ENCODE measurements at places on chromosomes 1 and 21.

- no peak for DNase-seq
Measured at GRCh38 chr21:17460094-17460493, 52.7 kb upstream of the CXADR start.

- DNase-seq: peak; percentile 87
Measured at GRCh38 chr1:112524251-112524650, 15.5 kb downstream of the WNT2B start.

- no peak for DNase-seq
Measured at GRCh38 chr1:33332357-33332789, 11.5 kb upstream of the A3GALT2 start.

DNA sequence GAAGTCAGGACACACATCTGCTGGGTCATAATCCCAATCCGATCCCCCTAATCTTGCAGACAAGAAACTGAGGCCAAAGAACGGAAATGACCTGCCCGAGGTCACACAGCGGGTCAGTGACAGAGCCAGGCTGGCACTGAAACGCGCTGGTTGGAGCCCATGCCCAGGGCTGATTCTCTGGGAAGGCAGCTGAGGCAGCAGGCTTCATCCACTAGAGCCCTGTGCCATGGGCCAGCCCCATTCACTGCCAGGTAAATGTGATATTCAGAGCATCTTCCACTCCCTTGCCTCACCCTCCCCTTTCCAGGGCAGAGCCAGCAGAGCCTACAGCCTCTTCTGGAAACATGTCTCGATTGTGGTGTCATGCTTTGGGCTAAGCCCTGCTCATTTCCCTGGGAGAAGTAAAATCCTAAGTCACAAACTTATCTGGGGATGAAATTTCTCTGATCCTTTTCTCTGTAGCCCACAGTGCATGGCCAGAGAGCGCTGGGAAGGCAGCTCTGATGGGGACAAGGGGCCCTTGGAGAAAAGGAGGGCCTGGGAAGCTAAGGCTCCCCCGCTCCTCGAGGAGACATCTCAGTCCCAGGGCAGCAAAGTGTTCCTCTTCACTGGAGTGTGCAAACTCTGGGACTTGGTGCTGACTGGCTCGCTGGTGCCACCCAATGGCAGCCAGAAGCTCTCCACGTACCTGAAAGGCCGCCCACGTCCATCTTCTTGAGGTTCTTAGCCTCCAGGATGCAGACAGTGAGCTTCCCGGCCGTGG is 110.4 kb downstream of the SYT2 start:
- DNase-seq: peak; percentile 84

GRCh38 chr1:180190091-180190490 is 35.4 kb downstream of the QSOX1 start:
- no peak for DNase-seq

GRCh38 chr21:43305811-43306311 is 121.1 kb downstream of the SIK1 start:
- no peak for DNase-seq

DNA sequence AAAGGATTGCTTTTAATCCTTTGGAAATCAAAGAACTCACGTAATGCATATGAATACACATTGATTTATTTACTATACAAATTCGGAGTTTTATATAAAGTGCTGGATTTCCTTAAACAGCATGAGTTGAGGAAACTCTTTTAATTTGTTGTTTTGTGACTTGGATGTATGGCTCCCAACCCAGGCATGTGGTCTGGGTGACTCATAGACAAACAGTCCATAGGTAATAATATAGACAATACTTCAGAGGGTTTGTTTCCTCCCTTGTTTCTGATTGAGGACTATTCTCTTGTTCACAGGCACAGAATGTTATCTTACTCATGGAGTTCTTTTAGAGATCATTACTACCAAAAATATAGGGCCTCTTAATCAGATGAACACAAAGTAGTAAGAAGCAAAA is 43.8 kb downstream of the XPR1 start:
- DNase-seq: peak; percentile 17

DNA sequence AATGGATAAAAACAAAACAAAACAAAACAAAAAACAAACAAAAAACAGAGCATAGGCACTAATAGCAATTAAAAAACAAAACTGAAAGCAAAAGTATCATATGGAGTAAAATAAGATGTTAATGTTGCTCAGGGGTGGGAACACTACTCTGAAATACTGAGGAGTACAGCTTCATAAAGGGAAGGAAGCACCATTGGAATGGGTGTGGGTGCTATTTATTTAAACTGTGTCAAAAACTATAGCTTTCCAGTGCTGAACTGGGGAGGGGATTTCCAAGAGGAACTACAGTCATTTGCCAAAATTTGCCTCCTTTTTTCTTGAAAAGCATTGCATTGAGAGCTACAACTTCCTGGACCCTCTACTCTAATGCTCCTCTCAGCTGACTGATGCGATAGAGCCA is 40.0 kb downstream of the SPTA1 start:
- DNase-seq: no peak

GRCh38 chr21:33069994-33070743 is at the start of gene OLIG1:
OLIG1 (plus strand) TSS chr21:33070141; CDS start chr21:33070247, 106 bp downstream.
- no peak for DNase-seq

DNA sequence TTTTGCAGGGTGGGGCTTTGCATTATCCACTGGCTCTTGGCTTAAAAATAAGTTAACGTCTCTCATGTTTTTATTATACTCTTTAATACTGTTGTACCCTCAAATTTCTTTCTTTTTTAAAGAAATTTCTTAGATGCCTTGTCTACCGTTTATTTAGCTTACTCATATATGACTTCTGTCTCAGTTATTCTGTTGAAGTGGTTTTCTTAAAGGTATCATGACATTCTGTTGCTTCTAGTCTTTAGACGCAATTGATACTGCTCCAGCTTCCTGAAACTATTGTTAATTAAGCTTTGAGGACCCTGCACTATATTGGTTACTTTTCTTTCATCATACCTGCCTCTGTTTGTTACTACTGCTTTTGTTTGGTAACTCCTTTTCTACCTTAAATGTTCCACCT is 11.7 kb downstream of the PKN2 start:
- no peak for DNase-seq

- no peak for DNase-seq
Measured at GRCh38 chr1:174874331-174875053, 125.3 kb upstream of the CACYBP start.

DNA sequence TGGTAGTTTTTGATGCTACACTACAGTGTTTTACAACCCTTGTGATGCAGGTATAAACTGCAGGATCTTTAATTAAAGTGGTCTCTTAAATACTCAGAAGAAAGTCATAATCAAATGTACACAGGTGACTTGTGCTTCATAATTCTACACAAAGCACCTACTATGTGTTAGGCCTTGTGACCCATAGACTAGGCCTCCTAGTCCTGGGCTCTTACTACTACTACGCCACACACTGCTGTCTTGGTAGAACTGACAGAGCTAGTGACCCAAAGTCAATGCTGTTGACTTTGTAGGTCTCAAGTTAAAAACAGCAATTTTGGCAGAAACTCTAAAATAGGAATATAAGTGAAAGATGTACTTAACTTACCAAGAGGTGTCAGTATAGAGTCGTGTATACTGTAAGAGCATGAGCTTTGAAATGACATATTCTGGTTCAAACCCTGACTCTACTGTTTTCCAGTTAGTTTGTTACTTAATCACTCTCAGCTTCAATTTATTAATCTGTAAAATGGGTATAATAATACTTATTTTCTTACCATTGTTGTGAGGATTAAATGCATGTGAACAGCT is 48.6 kb upstream of the LMO4 start:
- peak; percentile 22 for DNase-seq

GRCh38 chr1:178451529-178451928 is 45.2 kb downstream of the CLEC20A start:
- peak; percentile 60 for DNase-seq

DNA sequence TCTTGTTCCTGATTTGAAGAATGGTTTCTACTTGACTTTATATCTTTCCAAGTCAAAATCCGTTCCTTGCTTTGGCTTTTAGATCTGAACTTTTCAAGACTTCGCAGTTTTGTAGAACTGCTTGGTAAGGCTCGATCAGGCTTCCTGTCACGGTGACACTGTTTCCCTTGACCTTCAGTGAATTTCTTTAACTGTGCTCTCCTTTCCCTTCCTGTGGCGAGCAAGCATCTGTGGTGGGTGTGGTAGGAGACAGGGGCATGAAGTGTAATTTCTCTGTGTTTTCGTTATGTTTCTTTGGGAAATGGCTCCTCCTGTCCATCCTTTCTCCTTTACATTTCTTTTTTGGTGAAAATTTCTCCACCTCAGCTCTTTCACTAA is 10.4 kb downstream of the STYXL2 start:
- DNase-seq: no peak

DNA sequence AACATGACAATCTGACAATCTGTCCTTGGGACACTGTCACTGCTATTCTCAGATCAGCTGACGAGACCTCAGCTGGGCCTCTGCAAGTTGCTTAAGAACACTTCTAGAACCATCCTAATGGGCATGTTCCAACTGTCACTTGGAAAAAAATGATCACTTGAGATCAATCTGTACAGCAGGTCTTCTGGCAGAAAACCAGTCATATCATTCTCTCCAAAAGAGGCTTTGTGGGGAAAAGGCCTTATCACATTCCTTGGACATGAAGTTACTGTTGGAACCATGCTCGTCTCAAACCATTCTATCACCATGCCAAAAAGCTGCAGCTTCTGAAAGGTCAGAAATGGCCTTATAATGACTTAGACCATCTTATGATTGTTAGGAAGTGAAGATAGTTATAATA is 744.2 kb downstream of the USP25 start:
- DNase-seq: peak; percentile 37

GRCh38 chr1:151833172-151833900 is 1.7 kb upstream of the RORC start:
- DNase-seq: no peak

GRCh38 chr1:36530261-36530660 is 47.5 kb upstream of the CSF3R start:
- DNase-seq: no peak

DNA sequence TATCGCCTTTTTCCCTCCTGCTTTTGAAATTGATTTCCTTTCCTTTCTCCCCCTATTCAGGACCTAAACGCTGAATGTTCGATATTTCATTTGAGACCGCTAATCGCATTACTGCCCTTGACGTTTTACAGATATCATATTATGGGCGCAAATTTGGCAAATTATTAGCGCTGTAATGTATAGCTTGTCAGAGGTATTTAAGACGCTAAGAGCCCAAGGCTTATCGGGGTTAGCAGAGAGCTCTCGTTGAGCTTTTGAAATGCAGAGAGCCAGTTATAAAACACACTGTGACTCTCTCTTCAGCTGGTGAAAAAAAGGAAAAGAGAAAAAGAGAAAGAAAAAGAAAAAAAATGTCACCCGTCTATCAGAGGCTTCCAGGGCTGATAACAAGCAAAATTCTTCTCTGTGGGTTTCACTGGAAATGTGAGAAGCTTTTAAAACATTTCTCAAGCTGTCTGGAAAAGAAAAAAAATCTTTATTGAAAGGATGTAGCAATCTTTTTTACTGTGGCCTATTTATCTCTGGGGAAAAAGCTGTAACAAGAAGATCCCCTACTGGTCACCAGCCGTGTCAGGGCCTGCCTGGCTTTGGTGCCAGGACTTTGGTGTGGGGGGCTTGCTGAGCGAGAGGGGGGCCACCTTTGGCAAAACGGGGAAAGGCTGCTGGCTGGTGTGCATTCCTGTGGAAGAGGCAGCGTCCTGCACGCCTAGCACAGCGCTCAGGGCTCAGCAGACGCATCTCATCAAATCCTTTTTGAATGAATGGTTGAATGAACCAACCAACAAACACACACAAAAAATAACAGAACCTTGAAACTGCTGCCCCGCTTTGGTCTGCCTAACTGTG is 119.8 kb downstream of the RNF220 start:
- no peak for DNase-seq

DNA sequence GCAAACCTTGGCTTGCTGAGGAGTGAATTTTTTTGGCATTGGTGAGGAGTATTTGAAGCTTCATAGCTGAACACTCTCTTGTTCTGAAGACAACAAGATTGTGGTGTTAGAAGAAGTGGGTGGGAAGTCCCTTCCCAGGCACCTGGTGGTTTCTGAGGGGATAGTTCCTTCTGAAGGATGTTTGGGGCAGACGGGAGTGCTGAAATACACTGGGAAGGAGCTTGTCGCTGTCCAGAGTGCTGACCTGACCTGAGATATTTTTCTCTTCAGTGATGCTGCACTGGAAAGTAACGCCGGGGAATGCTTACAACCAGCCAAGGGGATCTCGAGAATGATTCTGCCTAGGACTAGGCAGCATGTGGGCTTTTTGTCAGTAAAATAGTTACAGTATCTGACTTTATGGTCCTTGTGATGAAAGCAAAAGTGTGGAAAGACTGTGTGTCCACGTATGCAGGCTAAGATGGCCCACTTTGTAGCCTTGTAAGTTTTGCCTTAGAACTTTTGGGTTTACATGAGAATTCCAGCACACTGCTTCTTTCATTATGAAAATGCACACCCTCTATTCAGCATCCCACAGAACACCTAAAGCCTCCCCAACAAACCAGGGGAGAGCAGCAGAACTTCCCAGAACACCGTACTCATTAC is 33.1 kb upstream of the NFASC start:
- peak; percentile 58 for DNase-seq

DNA sequence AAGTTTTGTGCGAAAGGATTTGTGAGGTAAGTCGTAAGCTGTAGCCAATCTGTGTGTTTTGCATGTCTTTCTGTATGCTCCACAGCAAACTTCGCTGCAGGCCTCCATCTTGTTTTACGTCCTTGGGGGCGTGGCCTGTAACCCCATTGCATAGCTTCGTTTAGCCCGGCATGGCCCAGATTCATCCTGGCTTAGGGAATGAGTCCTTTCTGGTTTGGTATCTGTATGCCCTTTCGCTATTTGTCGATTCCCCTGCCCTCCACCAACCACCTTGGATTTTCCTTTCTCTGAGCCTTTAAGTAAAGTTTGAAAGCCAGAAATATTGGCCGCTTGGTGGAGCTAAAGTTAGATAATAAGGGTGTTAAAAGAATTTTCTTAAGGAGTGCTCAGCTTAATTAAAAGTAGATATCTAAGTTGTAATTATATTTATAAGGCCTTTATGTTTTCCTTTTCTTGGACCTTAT is 1.1 kb downstream of the THEM4 start:
- peak; percentile 5 for DNase-seq

- DNase-seq: no peak
Measured at GRCh38 chr1:151853411-151853943, at the start of gene THEM5. THEM5 (minus strand) TSS chr1:151853712; CDS start chr1:151853565, 147 bp downstream.

GRCh38 chr1:56533621-56534020 is 45.7 kb downstream of the PLPP3 start:
- no peak for DNase-seq

DNA sequence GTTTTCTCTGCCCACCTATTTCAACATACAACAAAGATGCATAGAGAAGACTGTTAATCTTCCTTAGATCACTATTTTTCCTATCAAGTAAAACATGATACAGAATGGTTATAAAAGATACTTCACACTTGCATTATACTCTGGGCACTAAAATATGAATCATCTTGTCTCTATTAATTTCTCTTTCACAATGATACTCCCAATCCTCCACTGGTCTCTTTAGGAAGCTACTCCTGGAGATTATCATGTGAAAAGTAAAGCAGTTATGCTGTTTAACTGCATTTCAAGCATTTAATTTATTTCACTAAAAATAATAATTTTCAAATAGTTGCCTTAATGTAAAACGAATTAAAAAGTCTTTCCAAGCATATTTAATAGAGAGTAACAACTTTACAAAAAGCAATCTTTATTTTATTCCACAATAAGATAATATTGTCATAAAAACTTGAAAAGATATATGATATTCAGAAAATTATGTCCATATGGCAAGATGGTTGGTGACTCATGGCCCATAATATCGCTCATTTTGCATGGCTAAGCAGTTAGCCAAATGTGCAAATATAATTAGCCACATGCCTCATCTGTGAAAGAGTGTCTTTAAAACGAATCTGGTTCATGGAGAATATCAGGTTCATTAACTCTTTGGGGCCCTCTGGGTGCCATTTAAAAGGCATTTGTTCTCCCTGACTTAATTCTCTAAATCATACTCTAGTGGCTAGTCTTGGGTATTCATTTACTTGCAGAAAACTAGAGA is 1569.0 kb upstream of the B3GALT2 start:
- peak; percentile 55 for DNase-seq

All from fibroblast of upper back skin (primary cell).